ENCODE measurements at places on chromosomes 16 and 17. TPM values are rescaled to one million over a fixed set of nuclear protein-coding genes. Genes with fewer than 3 reads are reported as not detected.

KRTAP2-3 gene
- total RNA-seq, result 4.9 TPM

GRCh38 chr16:29756654-29757053 is 10.9 kb upstream of the C16orf54 start:
- no peaks in the 10 kb centered on the region for H3K27me3 ChIP-seq
- peak overlapping the region; percentile 79 for H3K27ac ChIP-seq
- no peak for DNase-seq
- no peak overlapping the region for H3K4me3 ChIP-seq

PDILT gene
- total RNA-seq, result not detected

- no peak overlapping the region for H3K4me3 ChIP-seq
- H3K36me3 ChIP-seq, result no peaks in the 10 kb centered on the region
- no peak for DNase-seq
- no peaks in the 10 kb centered on the region for H3K4me1 ChIP-seq
- H3K27ac ChIP-seq, result no peak overlapping the region
Measured at GRCh38 chr17:55341432-55341831, 76.7 kb downstream of the HLF start.

MARF1 gene
- total RNA-seq, result 22.3 TPM

EVI2B gene
- total RNA-seq, result not detected

DNA sequence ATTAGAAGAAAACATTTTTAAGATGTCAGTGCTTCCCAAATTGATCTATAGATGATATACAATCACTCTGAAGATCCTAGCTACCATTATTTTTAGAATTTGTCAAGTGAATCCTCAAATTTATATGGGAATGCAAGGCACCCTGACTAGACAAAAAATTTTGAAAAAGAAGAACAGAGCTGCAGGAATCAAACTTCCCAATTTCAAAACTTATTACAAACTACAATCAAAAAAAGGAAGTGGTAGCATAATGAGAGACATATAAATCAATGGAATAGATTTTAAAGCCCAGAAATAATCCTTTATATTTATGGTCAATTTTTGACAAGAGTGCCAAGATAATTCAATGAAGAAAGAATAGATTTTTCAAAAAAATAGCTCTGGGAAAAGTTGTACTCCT is 198.3 kb upstream of the KCNJ16 start:
- no peaks in the 10 kb centered on the region for H3K36me3 ChIP-seq
- H3K4me1 ChIP-seq, result no peaks in the 10 kb centered on the region
- no peak overlapping the region for H3K27ac ChIP-seq
- H3K27me3 ChIP-seq, result no peaks in the 10 kb centered on the region

DNA sequence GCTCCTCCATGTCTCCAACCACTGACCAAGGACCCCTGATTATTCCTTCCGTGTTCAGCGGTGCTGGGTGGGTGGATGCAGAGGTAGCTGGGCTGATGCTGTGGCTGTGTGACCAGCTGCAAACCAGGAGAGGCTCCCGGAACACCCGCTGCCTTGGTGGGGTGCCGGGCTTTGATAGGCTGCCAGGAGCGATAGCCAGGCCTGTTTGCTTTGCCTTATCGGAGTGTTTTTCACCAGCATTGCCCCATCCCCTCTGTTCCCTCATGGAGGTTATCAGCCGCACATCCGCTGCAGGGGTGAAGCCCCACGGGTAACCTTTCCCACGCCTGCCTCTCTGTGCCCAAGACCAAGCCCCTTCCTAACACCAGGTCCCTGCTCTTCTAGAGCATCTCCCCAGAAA is 354.3 kb downstream of the C16orf95 start:
- H3K4me3 ChIP-seq, result no peak overlapping the region
- H3K36me3 ChIP-seq, result no peaks in the 10 kb centered on the region
- peaks cover 12% of the 10 kb centered on the region for H3K4me1 ChIP-seq
- H3K27me3 ChIP-seq, result no peaks in the 10 kb centered on the region
- no peak for DNase-seq
- H3K27ac ChIP-seq, result no peak overlapping the region

TMEM231 gene
- 5.2 TPM for total RNA-seq

Data from Caco-2 (cell line).